ENCODE measurements at places on chromosomes 11 and 22. TPM values are rescaled to one million over a fixed set of nuclear protein-coding genes. Genes with fewer than 3 reads are reported as not detected.

- DNase-seq: no peak
Observed at GRCh38 chr22:33920197-33920540, at the start of gene LARGE1. Gene LARGE1 (minus strand): TSS chr22:33920476.

DNA sequence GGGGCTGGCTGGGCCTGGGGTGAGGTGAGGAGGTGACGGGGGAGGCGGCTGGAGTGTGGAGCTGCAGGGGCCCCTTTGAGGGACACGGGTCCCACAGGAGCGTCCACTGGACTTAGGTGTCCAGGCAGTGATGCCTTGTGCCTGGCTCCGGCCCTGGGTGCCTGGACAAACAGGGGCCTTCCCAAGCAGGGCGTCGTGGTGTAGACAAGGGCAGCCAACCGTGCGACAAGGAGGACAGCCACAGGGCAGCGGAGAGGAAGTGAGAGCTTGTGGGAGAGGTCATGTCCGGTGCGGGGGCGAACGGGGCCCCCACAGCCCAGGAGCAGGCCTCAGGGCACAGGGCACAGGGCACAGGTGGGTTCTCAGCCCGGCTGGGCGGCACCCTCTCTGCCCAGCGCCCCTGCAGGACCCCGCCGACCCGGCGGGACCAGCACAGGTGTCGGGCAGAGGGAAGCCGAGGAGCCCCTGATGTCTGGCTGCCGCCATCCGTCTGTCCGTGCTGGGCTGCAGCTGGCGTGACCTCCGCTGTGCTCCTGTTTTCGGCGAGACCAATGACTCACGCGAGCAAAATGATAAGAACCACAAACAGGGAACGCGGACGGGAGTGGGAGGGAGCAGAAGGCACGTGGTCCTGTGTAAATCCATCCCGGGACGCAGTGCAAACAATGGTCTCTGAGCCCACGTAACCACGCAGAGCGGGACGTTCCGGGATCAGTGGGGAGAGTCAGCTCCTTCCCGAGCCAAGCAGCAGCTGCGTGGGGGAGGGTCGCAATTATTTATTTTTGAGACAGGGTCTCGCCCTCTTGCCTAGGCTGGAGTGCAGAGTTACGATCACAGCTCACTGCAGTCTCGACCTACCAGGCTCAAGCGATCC is 49.1 kb upstream of the A4GALT start:
- DNase-seq: peak; percentile 75

DNA sequence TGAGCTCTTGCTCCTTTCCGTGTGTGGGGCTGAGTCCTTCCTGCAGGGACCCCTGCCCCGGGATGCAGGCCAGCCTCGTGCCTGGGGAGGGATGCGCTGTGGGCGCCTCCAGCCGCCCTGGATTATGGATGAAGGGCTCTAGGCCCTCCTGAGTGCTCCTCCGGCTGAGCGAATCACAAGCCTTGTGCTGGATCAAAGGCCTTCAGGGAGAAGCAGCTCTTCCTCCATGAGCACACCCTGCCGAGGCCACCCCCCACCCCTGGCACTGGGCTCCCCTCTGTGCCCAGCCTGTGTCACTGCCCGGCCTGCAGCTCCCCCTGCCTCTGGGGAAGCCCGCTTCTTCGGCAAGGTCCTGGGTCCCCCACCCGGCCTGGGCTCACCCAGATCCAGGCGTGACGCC is 43.8 kb downstream of the BRSK2 start:
- no peak for DNase-seq

DNA sequence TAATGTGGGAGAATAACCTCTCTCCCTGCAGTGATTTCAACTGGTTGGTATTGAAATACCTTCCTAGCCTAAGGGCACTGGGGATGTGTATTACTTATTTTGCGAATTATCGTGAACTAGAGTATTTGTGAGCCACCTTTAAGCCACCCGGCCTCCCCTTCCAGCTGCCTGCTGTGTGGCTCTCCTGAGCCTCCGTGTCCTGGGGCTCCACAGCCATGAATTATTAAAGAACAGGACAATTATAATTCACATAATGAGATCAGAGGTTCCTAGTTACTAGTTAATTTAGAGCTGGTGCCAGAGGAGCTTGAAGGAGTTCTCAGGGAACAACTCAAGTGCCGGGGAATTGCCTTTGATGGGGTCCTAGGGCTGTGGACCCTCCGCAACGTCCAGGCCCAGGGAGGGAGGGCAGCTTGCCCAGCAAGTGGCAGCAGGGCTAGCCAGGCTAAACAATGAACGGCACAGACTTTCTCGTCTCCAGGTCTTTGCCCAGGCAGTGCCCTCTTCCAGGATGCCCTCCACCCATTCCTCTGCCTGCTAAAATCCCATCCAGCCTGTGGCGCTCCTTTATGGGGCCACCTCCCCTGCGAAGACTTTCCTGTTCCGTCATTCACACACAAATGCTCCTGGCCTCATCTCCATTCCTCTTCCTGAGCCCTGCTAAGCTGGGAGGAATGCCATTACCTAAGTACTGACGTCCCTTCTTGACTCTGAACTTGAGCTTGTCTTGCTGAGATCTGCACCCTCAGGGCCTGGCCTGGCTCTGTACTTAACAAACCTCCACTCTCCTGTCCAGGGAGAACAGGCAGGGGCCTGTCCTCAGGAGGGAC is 91.5 kb downstream of the RTL6 start:
- DNase-seq: no peak

- no peak for DNase-seq
Observed at GRCh38 chr11:128250482-128250881, 336.9 kb downstream of the ETS1 start.

Gene BIRC3
- total RNA-seq: 0.68 TPM

Gene BACE1
- total RNA-seq: 22.7 TPM

Measured in SJSA1 (cell line).